ENCODE measurements at places on chromosomes 5 and 9.
A peak's percentile ranks its signal among the peaks of the same experiment; 100 is the strongest.

GRCh38 chr9:136882109-136882946 lies 4.0 kb upstream of the TRAF2 start:
- DNase-seq = peak; percentile 91

DNA sequence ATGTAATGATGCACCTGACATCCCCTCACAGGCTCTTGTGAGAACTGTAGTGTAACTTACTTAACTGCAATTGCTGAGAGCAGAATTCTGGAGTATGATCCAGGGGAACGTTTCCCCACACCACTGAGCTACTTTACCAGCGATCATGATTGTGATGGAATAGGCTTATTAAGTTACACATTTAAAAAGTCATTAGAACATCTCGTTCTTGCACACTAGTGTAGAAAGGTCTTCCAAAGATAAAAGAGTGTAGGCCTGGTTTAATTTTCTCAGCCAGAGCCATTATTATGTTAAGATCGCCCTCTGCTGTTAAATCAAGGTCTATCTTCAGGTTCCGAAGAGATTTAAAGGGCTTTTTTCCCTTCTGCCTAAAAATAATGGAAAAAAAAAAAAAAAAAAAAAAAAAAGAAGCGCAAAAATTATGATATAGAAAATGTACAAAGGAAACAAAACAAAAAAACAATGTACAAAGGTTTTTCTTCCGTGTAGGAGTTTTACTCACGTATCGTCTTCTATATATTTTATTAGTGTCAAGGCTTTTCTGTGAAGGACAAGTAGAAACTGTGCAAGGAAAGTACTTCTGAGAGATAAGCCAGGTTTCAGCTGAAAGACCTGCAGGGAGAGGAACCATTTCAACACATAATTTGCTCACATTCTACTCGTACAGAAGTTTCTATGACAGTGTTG lies 18.6 kb upstream of the MOB3B start:
- DNase-seq = no peak

DNA sequence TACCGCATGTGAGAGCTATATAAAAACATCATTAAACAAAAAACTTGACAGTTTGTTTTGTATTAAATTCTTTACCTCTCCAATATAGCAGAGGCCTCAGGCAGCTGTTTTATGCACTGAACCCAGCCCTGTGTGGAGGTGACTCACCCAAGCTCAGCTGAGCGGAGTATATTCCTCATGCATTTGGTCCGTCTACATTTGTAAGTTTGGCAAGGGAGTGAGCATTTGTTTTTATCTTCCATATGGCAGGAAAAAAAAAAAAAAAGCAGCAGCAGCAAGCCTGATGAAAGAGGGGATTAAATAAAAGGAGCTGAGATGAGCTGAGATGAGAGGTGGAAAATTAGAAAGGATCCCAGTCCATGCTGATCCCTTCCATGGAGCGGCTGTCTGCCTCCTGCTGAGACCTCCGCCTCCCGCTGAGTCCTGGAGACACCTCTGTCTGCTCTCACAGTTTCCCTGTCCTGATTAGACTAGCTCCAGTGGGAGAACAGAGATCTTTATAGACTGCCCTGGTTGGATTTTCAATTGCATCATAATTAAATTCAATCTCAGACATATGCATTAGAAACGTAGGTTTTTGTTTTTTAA lies 112.0 kb upstream of the CTNND2 start:
- DNase-seq = no peak

DNA sequence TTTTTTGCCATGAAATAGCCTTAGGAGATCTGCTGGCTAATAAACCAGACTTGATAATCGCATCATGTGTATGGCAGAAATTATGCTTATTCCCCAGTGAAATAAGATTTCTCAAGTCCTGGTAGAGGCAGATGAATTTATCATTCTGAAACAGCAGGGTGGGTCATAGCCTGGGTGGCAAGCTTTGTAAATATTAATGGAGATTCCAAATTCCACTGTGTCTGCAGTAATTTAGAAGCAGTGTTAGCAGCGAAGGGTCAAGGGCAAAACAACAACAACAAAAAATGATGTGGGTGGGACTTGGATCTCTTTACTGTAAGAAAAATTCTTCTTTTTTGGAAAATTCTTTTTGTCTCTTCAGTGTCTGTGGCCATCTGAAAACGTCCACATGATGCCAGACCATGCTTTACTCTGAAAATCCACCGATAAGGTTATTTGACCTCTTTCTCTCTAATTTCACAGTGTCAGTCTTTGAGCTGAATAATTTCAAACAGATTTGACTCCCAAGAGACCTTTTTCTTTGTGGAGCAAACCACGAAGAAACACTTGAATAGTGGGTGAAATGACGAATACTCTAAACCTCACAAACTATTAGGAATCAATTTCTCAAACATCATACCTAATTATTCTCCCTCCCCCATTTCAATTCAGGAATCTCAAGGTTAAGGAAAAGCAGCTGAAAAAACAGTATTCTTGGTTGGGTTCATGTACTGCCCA lies 106.0 kb upstream of the RPS23 start:
- DNase-seq = no peak

DNA sequence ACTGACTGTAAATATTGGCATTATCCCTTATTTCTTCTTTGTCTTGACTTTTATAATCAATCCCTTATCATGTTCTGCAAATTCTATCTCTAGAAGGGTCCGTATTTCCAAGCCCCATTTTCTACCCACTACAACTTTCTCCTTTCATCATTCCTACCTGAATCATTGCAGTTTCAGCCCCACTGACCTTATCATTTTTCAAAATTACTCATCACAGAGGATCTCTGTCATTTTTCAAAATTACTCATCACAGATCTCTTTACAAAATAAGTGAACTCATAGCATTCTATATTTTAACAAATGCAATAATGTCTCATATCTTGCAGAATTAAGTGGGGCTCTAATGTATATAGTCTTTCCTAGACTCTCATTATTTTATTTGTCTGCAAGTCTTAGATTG lies 256.9 kb upstream of the COX7C start:
- DNase-seq = no peak

- DNase-seq = no peak
Measured at GRCh38 chr9:95230046-95230445, 87.5 kb downstream of the FANCC start.
